ENCODE measurements at places on chromosomes 3 and 15. TPM values are rescaled to one million over a fixed set of nuclear protein-coding genes. Genes with fewer than 3 reads are reported as not detected.

Gene ANKRD63
- not detected for total RNA-seq

Gene PPP1R2
- total RNA-seq: 52.4 TPM

Gene PRR20G
- total RNA-seq: not detected

Gene NR2F2
- 5.9 TPM for total RNA-seq

Gene CHRNA7
- total RNA-seq: under 0.01 TPM

Gene GOLGA6A
- total RNA-seq: not detected

DNA sequence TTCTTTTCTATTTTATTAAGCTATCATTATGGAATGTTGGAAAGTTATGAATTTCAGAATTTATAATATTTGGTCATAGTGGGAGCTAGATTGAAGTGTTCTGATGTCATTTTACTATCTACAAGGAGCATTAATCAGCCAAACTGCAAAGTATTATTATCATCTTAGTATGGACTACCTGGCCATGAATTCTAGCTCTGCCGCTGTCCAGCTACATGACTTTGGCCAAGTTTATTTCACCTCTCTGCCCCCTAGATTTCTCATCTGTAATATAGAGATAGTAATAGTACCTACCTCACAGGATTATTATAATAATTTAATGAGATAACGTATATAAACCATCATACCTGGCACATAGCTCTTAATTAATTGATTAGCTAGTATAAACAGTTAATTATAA lies 27.8 kb upstream of the ABHD10 start:
- no peak for DNase-seq

GRCh38 chr3:125240496-125240895 lies 27.9 kb upstream of the SLC12A8 start:
- DNase-seq: peak; percentile 49

All from GM23248 (cell line).